ENCODE measurements at places on chromosomes 16 and 17. TPM values are rescaled to one million over a fixed set of nuclear protein-coding genes. Genes with fewer than 3 reads are reported as not detected.

DNA sequence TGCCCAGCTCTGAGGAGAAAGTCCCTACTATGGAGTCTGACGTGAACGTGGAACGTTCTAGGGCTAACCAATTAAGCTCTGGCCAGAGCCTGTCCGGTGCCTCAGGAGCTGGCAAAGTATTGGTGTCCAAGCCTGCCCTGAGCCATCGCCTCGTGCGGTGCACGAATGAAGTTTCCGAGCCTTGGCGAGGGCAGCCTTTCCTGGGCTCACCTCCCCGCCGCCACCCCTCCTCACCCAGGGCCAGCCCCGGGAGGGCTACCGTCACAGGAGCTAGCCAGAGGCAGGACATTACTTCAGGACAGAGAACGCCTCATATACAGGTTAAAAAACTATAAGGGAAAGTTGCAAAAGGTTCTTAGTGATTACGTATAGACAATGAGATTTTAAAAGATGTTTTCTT is 23.6 kb upstream of the TRAP1 start:
- no peaks in the 10 kb centered on the region for H3K4me1 ChIP-seq
- DNase-seq, result no peak
- H3K4me3 ChIP-seq, result no peak overlapping the region
- peaks cover 26% of the 10 kb centered on the region for H3K36me3 ChIP-seq
- H3K27me3 ChIP-seq, result no peaks in the 10 kb centered on the region

DNA sequence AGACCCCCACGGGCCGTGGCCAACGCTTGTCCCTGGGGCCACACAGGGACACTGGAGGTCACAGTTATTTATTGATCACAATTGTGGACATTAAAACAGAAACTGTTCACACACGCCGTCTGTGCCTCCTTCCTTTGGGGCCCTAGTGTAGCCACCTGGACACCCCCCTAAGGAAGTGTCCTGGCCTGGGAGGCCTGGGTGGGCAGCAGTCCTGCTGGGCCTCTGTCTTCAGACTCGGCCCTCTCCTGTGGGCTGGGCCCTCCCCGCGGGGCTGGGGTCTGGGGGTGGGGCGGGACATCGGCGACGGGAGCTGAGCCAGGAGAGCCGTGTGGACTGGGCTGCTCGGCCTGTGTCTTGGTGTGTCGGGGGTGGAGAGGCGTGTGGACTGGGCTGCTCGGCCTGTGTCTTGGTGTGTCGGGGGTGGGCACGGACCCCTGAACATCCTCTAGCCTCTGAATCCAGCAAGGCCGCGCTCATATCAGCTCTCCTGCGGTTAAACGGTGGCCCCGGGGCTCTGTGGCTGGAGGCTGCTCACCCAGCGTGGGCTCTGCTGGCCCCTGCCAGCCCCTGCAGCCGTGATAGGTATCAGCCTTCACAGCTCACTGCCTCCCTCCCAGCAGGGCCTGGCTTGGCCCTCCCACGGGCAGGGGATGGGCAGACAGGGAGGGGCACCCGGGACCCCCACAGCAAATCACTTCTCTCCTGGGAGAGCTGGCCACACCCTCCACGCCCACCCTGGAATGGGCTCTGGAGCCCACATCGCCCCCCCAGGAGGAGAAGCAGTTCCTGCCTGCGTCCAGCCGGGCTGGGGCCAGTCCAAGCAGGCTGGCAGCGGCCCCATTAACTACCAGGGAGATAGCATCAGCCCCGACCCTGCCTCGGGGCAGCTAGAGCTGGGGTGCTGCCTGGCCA is 1.1 kb upstream of the NHLRC4 start:
- H3K4me3 ChIP-seq, result no peak overlapping the region
- H3K27ac ChIP-seq, result no peak overlapping the region
- H3K4me1 ChIP-seq, result peaks cover 20% of the 10 kb centered on the region
- H3K27me3 ChIP-seq, result peaks cover 7% of the 10 kb centered on the region
- no peak for DNase-seq
- H3K36me3 ChIP-seq, result no peaks in the 10 kb centered on the region

DNA sequence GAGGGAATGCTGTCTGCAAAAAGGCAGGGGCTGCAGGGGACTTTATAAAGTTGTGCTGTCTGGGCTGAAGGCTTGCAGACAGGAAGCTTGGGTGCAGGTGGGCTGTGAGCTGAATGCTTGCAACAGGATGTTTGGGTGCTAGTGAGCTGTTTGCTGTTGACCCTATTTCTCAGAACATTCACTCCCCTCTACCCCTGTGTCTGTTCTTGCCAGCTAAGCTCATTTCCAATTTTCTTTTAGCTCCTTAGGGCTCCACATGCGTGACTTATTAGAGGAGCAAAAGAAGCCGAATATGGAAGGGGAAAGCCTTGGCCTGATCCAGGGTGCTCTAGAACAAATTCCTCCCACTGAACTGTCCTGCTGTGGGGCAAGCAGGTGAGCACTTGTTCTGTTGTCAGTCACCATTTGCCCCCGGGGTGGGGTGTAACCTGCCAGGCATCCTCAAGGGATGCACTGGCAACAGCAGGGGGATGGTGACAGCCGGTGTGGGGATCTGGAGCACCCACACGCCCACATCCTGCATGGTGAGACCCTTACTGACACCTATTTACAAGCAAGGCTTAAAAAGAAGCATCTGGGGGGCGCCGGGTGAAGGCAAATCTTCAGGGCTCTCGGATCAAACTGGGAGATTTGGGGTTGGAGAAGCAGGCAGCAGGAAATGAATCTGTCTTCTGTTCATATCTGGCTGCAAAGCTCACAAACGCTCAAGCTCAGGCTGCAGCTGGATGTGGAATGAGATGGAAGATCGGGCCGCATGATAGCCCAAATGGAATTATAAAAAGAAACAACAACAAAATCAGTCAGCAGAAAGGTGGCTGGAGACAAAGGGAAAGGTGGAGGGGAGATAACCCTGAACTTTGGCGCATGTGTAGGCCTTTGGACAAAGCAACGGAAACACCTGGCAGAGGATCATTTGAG is 21.1 kb upstream of the NUP93 start:
- no peaks in the 10 kb centered on the region for H3K4me1 ChIP-seq
- no peak overlapping the region for H3K4me3 ChIP-seq
- H3K27me3 ChIP-seq, result no peaks in the 10 kb centered on the region
- no peak for DNase-seq
- H3K36me3 ChIP-seq, result no peaks in the 10 kb centered on the region

GRCh38 chr17:37388266-37388665 is 12.5 kb downstream of the C17orf78 start:
- H3K27me3 ChIP-seq, result no peaks in the 10 kb centered on the region
- no peak overlapping the region for H3K4me3 ChIP-seq
- no peak for DNase-seq
- H3K4me1 ChIP-seq, result peaks cover 4% of the 10 kb centered on the region

DNA sequence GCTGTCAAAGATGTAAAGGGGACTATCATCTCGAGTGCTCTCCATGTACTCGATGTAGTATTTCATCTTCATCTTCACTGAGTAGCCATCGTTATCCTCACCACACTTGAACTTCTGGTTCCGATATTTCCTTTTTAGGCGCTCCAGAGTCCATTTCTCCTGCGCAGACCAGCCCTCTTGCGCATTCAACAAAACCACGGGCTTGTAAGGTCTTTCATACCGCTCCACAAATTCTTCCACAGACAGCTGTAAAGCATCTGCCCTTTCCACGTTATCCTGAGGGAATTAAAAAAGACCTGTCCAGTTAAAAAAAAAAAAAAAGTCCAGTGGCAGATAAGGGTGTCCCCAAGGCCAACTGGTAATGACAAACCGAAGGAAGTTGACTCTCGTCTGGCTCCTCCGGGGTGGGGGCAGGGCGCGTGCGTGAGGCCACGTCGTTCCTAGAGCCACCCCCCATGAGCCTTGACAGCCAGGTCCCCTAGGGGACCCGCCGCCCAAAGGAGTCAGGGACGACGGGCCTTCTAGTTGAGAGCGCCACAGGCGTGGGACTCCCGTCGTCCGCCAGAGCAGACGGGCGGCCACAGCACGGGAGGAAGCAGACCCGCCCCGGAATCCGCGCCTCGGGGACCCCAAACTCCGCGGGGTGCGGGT is 701 bp downstream of the JMJD6 start:
- peak overlapping the region; percentile 100 for H3K27ac ChIP-seq
- peaks cover 23% of the 10 kb centered on the region for H3K36me3 ChIP-seq
- peaks cover 7% of the 10 kb centered on the region for H3K4me1 ChIP-seq

The PPY gene
- not detected for total RNA-seq

- no peaks in the 10 kb centered on the region for H3K27me3 ChIP-seq
- peak; percentile 90 for DNase-seq
- H3K36me3 ChIP-seq, result no peaks in the 10 kb centered on the region
- H3K4me1 ChIP-seq, result no peaks in the 10 kb centered on the region
- peak overlapping the region; percentile 12 for H3K4me3 ChIP-seq
- peak overlapping the region; percentile 84 for H3K27ac ChIP-seq
These were observed 2.3 kb upstream of the BORCS6 start for GRCh38 chr17:8192070-8192815.

The KRTAP4-3 gene
- total RNA-seq, result not detected

GRCh38 chr17:17252149-17252661 is 15.2 kb upstream of the FLCN start:
- no peak for DNase-seq
- H3K27me3 ChIP-seq, result no peaks in the 10 kb centered on the region
- H3K36me3 ChIP-seq, result no peaks in the 10 kb centered on the region
- no peaks in the 10 kb centered on the region for H3K4me1 ChIP-seq
- no peak overlapping the region for H3K27ac ChIP-seq

GRCh38 chr16:27795992-27796614 is 246.2 kb downstream of the KATNIP start:
- H3K36me3 ChIP-seq, result no peaks in the 10 kb centered on the region
- H3K27ac ChIP-seq, result no peak overlapping the region
- DNase-seq, result peak; percentile 34
- H3K27me3 ChIP-seq, result no peaks in the 10 kb centered on the region

GRCh38 chr16:86052926-86053325 is 154.0 kb downstream of the IRF8 start:
- no peaks in the 10 kb centered on the region for H3K4me1 ChIP-seq
- H3K4me3 ChIP-seq, result no peak overlapping the region
- no peaks in the 10 kb centered on the region for H3K27me3 ChIP-seq
- no peak overlapping the region for H3K27ac ChIP-seq

All from colonic mucosa (tissue), 4 donors.